ENCODE measurements at places on chromosomes 3 and 15.
A peak's percentile ranks its signal among the peaks of the same experiment; 100 is the strongest.

DNA sequence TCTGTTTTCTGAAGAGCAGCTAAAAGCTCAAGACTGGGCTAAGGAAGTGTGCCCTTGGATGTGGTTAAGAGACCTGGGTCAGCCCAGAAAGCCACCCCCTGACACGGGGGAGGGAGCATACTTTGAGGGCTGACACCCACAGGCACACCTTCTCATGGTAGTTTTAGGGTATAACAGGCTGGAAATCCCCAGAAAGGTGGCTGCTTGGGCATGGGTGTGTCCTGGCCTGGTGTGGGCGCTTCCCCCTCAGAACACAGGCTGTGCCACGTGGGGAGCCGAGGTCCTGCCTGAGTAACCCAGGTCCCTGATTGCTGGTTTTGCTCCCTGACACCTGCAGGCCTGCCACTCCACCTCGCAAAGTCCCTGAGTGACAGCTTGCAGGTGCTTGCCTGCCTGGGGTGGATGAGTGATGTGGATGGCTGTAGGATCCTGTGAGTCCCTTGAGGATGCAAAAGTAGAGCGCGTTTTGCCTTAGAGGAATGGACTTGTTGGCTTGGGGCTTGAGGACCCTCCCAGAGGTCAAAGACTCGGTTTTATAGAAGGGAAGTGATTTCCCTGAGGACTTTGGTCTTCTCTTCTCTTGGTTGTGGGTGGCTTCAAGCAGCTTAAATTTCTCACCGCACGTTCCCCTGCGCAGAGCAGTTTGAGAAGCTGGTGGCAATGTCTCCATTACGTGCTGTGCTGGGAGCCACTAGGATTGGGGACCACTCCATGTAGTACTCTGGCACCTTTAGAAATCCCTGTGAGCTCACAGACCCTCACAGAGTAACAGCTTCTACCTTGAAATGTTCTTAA is 94.4 kb downstream of the DNASE1L3 start:
- peak; percentile 51 for DNase-seq

- no peak for DNase-seq
Measured at GRCh38 chr3:124035463-124036121, 43.7 kb upstream of the ROPN1 start.

- DNase-seq = no peak
Measured at GRCh38 chr15:51071578-51071977, 23.1 kb downstream of the TNFAIP8L3 start.

DNA sequence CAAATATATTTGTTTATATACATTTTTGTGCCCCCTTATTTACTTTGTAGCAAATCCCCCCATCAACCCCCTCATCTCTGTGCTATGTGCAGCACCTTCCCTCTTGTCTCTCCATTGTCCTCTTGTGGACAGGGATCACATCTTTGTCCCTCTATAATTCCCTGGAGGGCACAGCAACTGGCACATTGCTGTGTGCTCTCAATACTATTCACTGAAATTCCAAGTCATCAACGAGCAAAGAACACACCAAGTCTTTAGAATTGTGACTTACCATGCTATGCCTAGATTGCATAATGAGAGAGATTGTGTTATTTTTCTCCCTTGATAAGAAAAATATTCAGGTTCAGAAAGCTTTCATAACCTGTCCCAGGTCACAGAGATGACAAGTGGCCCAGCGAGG is 54.6 kb upstream of the ACAN start:
- DNase-seq = no peak

DNA sequence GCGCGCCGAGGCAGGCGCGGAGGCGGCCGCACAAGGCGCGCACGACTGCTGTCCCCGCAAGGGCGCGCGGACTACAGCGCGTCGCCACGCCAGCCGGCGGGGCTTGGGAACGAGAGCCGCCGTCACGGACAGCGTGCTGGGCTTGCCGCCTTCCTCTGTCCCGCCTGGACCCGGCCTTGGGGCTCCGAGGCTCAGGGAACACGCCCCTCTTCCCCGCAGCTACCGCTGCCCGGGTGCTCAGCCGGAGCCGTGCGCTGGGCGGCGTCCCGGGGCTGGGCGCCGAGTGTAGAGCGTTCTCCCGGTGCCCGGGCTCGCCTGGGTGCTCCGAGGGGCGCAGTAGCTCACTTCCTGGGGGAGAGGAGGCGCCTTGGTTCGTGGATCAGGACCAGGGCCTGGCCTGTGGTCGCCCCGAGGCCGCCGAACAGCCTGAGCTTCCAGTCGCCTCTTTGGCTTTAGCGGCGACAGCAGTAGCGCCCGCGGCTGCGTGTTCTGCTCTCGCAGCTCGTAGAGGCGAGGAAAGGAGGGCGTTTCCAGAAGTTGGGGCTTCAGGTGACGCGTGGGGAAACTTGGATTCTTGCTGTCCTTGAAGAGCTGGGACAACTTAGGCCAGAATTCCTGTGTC is 226.7 kb upstream of the C2CD4B start:
- DNase-seq = peak; percentile 8

DNA sequence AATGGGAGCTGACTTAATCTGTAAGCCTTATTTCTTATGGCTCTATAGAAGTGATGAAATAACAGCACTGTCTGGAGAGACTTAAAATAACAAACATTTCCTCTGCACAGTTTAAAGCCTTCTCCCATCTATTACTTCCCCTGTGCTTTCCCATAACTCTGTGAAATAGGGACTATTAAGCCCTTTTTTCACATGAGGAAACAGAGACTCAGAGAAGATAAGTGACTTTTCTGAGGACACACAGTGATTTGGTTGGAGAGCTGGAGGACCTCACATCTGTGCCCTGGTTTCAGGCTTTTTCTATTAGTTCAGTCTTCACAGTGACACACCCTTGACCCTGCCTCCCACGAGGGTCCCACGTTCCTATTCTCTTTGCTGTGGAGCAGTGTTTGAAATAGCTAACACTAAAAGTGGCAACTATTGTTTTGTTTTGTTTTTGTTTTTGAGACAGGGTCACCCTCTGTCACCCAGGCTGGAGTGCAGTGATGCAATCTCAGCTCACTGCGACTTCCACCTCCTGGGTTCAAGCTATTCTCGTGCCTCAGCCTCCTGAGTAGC is 82.9 kb downstream of the ST6GAL1 start:
- DNase-seq = no peak
